WTC11 (cell line): ENCODE measurements at places on chromosomes 12 and 14. TPM values are rescaled to one million over a fixed set of nuclear protein-coding genes. Genes with fewer than 3 reads are reported as not detected.

The ALX1 gene
- total RNA-seq: 0.25 to 0.78 TPM (median 0.74 TPM) in 3 replicates

GRCh38 chr14:61076556-61076955 lies 95.5 kb downstream of the SLC38A6 start:
- no peak for DNase-seq

The PPM1H gene
- total RNA-seq: 37.1 to 45.6 TPM (median 40.9 TPM) in 3 replicates

The KLRD1 gene
- total RNA-seq: 0.16 to 0.71 TPM (median 0.55 TPM) in 3 replicates

GRCh38 chr12:2302711-2303580 lies 250.2 kb downstream of the CACNA1C start:
- DNase-seq: no peak

DNA sequence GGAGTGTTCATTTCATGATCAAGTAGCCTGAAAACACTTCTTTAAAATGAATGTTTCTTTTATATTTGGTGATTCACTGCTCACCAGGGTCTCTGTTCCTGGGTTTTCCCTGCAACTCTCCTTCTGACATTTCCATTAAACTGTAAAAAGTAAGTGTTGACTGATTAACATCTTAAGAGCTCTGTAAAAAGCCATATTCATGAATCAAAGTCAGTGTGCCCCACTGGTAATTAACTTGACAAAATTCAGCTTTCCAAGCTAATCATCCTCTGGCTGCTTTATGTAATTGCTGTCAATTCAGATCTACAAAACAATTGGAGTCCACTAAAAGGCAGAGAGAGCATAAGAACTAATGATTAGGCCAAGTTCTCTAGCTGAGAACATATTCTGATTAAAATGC lies 41.6 kb downstream of the CNTN1 start:
- DNase-seq: no peak

GRCh38 chr12:22408610-22409376 lies 74.3 kb upstream of the ST8SIA1 start:
- no peak for DNase-seq

The GLT8D2 gene
- 4.5 to 10.2 TPM (median 8.8 TPM) in 3 replicates for total RNA-seq

- no peak for DNase-seq
Observed at GRCh38 chr14:103749452-103749851, 33.8 kb downstream of the ZFYVE21 start.
